ENCODE measurements at places on chromosomes 5 and 9.

DNA sequence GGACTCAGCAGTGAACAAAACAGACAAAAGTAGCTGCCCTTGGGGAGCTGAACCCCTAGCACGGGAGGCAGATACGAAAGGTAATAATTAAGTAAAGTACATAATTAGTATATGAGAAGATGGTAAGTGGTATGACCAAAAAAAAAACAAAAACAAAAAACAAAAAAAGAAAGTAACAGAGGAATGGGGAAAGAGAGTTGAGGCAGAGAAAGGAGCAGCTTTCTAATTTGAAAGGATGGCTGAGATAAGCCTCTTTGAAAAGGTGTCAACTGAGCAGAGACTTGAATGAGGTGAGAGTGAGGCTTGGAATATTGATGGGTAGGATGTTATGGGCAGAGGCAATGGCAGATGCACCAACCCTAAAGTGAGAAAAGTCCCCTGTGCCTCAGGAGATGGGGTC lies 69.7 kb downstream of the CARTPT start:
- no peak for DNase-seq

DNA sequence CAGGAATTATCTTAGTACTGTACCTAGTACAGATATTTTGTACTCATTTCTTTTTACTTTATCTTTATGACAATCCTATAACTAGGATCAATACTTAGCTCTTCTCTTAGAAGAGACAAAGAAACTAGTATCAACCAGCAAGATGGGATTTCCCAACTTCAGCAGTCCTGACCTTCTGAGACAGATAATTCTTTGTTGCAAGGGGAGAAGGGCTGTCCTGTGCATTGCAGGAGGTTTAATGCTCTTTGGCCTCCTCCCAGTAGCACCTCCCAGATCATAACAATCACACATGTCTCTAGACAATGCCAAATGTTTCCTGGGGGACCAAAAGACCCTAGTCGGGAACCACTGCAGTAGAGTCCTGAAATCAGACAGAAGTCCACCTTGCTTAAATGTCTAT lies 424.3 kb upstream of the DMAC1 start:
- DNase-seq, result no peak

DNA sequence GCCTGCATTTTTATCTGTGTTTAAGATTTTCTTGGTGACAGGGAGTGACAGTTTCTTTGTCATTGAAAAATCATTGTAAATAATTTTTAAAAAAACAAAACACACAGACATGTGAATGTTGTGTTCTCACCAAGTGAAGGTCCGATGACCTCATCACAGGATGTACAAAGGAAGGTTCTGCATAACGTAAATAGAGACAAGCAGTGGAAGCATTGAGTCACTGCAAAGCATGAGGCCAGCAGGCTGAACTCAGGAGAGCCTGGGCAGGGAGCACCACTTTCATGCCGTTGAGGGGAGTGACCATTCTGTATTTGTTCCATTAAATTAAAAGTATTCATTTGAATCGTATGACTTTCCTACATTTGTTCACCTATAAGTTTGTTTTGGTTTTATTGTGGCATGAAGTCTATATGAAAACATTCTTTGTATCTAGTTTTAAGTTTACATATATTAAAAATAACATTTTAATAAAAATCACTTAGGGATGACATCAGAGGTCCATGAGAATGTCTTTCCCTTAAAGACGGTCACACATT lies 70.4 kb upstream of the TLE1 start:
- DNase-seq, result peak; percentile 95

- DNase-seq, result no peak
Measured at GRCh38 chr5:148961261-148962199, 101.3 kb downstream of the SH3TC2 start.

DNA sequence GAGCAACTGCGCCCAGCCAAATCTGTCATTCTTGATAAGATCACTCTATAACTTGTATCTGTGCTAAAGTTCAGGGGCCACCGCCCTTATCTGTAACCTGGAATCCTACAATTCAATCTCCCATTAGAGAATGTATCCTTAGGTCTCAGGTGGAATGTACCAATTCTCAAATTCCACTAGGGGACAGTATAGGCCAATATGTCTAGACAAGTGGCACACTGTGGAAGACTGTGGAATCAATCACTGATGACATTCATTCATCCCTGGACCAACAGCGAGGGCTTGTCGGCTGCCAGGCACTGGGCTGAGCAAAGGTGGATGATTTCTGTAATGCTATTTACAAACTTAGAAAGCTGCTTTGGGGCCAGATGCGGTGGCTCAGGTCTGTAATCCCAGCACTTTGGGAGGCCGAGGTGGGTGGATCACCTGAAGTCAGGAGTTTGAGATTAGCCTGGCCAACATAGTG lies 28.7 kb upstream of the MEGF9 start:
- no peak for DNase-seq

DNA sequence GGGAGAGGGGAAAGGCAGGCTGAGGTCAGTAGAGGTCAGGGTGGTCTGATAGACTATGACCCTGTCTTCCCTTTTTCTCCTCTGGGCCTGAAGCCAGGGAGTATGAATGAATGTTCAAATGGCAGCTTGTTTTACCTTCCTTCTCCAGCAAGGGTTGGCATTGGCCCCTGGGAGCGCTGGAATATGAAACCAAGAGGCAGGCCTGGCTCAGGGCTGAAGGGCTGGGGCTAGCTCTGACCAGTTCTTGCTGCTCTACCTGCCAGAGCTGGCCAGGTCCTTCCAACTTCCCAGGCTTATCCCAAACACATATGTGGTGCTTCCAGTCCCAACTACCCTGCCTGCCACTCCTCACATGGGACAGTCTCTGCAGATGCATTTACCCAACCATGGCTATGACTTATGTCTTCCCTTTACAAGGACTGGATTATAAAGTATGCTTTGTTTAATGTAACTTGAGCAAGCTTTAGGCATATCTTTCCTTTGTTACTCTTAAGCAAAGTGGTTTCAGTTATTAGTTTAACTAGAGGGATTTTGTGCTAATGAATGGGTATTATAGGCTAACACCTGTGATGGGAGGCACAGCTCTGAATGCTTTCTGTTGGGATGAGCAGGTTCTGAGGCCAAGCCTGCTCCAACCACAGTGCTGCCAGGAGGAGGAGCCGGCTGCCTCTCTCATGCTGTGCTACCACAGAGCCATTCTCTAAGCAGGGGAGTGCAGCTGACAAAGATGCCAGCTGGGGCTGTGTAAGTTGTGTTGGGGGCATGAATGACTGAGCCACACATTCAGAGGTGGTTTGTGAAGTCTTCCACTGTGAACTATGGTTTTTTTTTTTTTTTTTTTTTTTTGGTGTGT lies 6.1 kb downstream of the CCNI2 start:
- DNase-seq, result no peak

DNA sequence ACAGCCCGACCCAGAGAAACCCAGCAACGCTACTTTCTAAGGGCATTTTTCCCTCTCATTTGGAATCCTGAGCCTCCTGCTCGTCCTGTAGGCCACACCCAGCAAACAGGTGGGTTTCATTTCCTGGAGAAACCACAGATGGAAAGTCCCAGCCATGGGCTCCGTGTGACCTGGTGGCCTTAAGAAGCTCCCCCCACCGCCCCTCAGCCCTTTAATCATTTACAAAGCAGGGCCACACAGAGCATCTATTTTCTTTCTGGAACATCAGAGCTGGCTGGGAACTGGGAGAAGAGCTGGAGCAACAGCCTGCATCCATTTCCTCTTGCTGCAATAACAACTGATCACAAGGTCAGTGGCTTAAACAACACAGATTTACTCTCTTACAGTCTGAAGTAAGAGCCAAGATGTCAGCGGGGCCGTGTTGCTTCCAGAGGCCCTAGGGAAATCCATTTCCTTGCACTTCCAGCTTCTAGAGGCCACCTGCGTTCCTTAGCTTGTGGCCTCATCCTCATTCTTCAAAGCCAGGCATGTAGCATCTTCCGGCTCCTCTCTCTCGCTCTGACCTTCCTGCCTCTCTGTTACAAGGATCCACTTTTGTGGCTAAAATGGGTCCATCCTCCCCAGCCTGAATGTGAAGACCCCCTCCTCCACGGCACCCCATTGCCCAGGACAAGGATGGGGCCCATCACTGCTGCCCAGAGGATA lies 40.5 kb downstream of the C9orf50 start:
- DNase-seq, result no peak

- peak; percentile 24 for DNase-seq
Measured at GRCh38 chr5:55226027-55226933, 835 bp downstream of the MCIDAS start.

DNA sequence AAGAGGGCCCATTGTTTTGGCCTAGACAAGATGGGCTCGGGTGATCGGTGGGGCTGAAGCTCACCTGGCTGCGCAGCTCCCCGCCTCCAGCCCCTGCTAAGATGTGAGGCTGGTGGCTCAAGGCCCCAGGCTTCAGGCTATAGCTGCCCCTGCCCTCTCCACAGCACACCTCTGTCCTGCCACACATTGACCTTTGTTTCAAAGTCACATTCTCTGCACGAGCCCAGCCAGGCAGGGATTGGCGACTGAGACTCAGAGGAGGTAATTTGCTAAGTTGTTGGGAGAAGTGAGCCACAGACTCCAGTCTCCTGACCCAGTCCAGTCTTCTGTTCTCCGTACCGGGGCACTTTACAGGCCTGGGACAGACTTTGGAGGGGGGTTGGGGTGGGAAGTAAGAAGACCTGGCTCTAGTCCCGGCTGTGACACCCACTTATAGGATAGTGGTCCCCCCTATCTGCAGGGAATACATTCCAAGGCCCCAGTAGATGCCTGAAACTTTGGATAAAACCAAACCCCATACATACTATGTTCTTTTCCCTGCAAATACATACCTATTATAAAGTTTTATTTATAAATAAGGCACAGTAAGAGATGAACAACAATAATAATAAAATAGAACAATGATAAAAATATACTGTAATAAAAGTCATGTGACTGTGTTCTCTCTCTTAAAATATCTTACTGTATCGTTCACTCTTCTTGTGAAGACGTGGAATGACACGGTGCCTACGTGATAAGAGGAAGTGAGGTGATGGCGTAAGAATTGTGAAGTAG lies 13.3 kb downstream of the PDGFRB start:
- no peak for DNase-seq

- DNase-seq, result no peak
Measured at GRCh38 chr9:130931508-130932254, 7.4 kb downstream of the FIBCD1 start.

DNA sequence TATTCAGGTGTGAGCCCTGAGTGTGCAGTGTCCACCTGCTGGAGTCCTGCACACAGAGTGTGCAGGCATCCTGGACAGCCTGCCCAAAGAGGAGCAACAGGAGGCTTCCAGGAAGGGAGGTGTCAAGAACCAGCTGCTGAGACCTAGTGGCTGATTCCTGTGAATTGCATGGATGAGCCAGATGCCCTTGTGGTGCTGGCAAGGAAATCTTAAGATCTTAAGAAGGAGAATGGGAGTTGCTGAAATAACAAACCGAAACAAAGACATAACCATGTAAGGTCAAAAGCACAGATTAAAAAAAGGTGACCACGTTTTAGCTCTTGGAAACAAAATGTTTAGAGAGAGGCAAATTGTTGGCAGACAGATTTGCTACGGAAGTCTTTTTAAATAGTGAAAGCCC lies 29.3 kb upstream of the RPS23 start:
- peak; percentile 29 for DNase-seq

GRCh38 chr9:131423171-131423581 lies 29.3 kb downstream of the PRRC2B start:
- DNase-seq, result peak; percentile 89

DNA sequence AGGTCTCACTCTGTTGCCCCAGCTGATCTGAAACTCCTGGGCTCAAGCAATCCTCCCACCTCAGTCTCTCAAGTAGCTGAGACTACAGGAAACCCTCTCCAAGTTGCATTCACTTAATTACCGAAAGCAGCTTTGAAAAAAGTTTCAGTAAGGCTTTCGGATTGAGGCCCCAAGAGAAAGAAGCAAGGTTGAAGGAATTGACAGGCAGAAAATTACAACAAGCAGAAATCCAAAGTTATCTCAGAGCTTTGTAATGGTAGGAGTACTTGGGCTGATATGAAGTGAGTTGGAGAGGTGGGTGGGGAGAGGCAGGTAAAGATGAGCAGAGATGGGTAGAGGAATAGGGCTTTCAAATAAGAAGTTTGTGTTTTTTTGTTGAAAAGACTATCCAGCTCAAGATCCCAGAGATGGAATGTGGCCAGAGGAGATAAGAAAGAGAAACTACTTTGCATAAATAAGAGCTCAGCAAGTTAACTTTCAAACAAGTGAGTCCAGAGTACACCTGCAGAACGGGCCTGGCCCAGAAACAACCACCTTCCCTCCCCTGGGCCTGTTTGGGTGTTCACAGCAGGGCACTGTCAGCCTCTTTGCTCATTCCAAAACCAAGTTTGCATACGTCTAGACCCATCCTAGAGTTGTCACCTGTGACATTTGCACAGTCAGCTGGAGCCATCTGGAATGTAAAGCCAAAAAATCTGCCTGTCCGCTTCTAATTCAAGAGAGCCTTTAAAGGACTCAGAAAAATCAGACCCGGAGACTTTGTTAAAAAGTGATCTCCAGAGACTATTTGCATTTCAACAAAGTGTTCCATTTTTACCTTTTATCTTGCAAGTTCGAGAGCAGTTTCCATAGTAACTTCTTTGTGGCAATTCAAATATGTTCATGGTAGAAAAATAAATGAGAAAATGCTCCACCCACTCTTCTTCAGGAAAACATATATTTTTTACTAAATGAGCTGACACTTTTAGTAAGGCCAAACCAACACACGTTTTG lies 2.2 kb upstream of the CLINT1 start:
- no peak for DNase-seq

GRCh38 chr9:70079417-70080037 lies 35.9 kb downstream of the MAMDC2 start:
- DNase-seq, result no peak

DNA sequence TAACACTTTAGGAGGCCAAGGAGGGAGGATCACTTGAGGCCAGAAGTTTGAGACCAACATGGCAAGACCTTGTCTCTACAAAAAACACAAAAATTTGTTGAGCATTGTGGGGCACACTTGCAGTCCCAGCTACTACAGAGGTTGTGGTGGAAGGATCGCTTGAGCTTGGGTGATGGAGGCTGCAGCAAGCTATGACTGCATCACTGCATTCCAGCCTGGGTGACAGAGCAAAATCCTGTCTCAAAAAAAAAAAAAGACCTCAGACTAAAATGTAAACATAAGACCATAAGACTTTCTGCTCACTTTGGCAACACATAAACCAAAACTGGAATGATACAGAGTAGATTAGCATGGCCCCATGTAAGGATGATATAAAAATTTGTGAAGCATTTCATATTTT lies 24.6 kb upstream of the NANS start:
- DNase-seq, result peak; percentile 53

DNA sequence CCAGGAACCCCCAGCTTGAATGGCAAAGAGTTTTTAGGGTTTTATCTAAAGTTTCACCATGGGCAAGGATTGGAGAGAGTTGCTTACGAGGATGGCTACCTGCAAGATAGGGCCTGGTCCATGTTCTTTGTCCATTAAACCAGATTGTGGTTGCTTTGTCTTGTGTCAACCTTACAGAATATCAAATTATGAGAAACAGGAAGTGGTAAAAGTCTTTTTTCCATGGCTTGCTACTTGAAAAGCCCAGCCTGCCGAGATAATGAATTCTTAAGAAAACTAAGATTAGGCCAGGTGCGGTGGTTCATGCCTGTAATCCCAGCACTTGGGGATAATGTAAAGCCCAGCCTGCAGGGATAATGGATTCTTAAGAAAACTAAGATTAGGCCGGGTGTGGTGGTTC lies 24.4 kb downstream of the ZNF474 start:
- DNase-seq, result no peak

GRCh38 chr9:18163146-18163545 lies 310.8 kb upstream of the ADAMTSL1 start:
- no peak for DNase-seq

- peak; percentile 97 for DNase-seq
Measured at GRCh38 chr9:116288658-116289057, 135.1 kb downstream of the PAPPA start.

GRCh38 chr5:150946351-150946905 lies 41.6 kb upstream of the ZNF300 start:
- DNase-seq, result peak; percentile 90

- DNase-seq, result no peak
Measured at GRCh38 chr5:22496666-22497065, 356.5 kb downstream of the CDH12 start.
